ENCODE measurements at places on chromosomes 6 and 20. TPM values are rescaled to one million over a fixed set of nuclear protein-coding genes. Genes with fewer than 3 reads are reported as not detected.

DNA sequence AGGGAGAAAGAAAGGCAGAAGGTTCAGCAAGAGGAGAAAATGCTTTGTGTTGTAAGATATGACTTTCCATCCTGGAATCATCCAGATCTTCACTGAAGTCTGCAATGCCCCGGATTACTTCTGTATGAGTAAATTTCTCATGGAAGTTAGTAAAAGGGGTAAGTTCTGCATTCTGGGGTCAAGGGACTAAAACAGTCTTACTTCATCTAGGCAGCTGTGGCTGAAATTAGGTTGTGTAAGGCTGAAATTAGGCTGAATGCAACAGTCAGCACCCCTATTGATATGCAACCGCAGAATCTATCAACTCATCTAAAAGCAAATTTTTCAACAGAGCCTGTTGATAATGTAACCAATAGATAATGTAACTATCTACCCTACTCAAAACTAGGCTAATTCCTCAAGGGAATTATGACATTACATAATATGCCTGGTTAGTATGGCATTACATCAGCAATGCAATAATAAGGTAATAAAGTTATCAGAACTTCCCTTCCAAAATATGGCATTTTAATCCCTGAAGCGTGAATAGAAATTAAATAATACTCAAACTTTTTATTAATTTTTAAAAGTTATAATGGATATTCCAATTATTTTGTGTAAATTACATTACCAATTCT lies 671.7 kb upstream of the CITED2 start:
- DNase-seq: no peak

DNA sequence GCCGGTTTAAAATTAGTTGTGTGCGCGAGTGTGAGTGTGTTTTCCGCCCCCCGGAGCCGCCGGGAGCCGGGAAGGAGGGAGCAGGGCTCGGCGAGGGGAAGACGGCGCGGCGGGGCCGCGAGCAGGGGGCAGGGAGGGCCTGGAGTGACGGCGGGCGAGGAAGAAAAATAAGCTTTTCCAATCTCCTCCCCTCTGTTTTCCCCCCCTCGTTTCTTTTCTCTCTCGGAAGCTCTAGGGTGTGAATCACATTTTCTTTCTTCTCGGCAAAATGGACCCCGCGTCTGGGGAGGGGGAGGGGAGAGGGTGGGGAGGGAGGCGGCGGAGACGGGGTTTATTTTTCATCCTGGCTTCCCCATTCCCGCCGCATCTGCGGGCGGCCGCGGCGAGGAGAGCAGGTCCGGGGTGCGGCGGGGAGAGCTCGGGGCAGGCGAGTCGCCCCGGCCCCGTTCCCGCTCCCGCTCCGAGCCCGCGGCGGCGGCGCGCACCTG lies 881 bp downstream of the BICRAL start:
- DNase-seq: no peak

GRCh38 chr6:27864906-27865849 lies 47.0 kb downstream of the OR2B2 start:
- DNase-seq: peak; percentile 96

DNA sequence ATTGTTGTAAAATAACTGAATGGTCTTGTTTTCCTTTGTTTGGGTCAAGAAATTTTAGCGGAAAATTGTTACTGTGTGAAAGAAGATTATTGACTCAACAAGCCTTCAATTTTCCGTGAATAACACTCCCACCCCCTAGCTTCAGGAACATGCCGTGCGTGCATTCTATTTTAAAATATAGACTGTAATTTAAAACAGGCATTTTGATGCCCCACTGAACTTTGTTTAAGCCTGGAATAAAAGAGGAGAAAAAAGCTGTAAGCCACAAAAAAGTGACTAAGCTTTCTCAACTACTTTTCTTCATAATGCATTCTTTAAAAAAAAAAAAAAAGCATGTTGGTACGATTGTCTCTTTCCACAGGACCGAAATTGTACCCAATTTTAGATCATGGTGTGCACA lies 166.0 kb downstream of the ARID1B start:
- no peak for DNase-seq

DNA sequence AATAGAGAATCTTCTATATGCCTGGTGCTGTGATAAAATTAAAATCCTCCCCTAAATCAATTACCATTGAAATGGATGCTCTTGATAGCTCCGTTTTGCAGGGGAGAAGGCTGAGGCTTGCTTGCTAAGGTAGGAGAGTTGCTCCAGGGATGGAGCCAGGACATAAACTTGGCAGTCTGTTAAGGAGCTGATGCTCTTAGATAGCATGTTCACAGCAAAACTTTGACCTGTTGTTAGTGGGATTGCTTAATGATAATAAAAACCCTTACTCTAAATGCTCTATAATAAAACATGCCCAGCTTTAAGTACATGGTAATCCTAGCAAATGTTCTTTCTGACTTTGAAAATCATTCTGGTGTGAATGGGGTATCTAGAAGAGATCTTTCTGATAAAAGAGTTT lies 228.4 kb upstream of the JAG1 start:
- DNase-seq: no peak

DNA sequence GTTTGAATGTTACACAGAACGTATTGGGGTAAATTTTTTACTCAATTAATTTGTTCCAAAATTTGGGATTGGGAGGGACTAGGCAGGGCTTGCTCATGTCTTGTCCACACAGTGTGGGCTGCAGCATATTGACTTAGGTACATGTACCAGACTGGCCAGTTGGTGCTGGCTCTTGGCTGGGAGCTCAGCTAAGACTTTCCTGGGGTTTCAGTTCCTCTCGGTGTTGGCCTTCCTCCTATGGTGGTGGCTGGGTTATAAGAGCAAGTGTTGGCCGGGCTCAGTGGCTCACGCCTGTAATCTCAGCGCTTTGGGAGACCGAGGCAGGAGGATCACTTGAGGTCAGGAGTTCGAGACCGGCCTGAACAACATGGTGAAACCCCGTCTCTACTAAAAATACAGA lies 4.9 kb downstream of the CENPQ start:
- DNase-seq: no peak

DNA sequence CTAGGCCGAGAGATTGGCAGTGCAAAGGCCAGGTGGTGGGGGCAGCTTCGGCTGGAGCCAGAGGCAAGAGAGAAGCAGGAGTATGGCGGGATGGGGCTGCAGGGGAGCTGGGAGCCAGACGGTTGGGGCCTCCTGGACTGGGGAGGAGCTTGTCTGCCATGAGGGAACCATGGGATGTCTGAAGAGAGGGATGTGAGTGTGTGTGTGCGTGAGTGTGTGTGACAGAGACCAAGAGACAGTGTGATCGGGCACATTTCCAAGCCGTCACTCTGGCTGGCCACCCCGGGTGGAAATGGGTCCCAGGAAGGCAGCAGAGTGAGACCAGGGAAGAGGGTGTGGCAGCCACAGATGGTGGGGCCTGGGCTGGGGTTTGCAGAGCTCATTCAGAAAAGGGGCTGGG lies 13.8 kb downstream of the PHACTR3 start:
- DNase-seq: no peak

- DNase-seq: no peak
These were observed 72.5 kb downstream of the ATP9A start for GRCh38 chr20:51695574-51696303.

UBD gene
- total RNA-seq: 4.3 TPM

PAX1 gene
- total RNA-seq: not detected

Data from epithelial cell of proximal tubule (primary cell).